ENCODE measurements at places on chromosomes 7 and 10. TPM values are rescaled to one million over a fixed set of nuclear protein-coding genes. Genes with fewer than 3 reads are reported as not detected.

The CLDN3 gene
- total RNA-seq = 0.72 TPM

The PLEKHA1 gene
- total RNA-seq = 32.3 TPM

DNA sequence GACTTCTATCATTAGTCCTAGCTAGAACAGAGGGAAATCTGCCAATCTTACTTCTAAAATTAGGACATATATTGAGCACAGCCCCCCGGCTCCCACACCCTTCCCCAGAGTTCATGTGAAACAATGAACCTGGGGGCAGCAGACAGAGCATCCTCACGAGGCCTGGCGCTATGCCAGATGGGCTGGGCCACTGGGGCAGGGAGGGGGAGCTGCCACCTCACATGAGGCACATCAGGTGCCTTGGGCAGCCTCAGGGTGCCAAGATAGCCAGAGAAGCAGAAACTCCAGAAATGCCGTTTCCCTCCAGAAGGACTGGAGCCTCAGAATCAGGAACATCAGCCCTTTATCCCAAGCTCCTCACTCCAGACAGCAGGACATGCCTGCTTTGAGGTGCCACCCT, 92.8 kb upstream of the LANCL2 start:
- DNase-seq = no peak

- DNase-seq = peak; percentile 57
These were observed 21.0 kb upstream of the EIF5AL1 start for GRCh38 chr10:79491143-79491835.

DNA sequence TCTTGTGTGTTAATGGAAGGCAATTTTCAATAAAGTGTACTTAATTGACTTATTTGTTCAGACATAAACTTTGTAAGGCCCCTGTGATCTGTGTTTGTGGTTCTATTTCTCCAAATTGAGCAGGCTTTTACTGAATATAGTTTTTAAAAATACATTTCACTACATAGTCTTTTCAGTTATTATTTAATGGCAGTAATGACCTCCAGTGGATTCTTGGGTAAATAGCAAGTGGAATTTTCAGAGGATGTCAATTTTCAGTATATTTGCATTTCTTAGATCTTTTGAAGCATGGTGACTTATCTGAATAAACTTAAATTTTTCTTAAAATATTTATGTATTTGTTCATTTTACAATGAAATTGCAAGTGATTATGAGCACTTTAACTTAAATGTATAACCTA, 203.1 kb upstream of the PCLO start:
- peak; percentile 6 for DNase-seq
